Left cardiac atrium (tissue), 4 donors: ENCODE measurements at places on chromosomes 13 and 19. TPM values are rescaled to one million over a fixed set of nuclear protein-coding genes. Genes with fewer than 3 reads are reported as not detected.

GRCh38 chr19:4914736-4915501 lies 5.6 kb downstream of the UHRF1 start:
- no peak for DNase-seq

GRCh38 chr13:56953965-56954364 lies 186.8 kb upstream of the PRR20A start:
- DNase-seq, result no peak

DNA sequence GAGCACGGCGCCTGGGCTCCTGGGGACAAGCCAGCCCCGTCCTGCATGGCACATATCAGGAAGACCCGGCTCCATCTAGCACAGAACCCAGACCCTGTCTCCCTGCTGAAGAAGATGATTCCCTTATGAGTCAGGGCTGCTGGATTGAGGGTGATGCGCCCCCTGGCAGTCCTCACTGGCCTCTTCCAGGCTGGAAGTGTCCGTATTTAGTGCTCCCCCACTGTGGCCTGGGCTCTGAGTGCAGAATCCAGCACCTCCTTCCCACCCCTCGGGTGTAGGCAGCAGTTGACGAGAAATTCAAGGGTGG lies 14.9 kb downstream of the COMP start:
- no peak for DNase-seq

GRCh38 chr19:5537870-5538269 lies 29.9 kb downstream of the TINCR start:
- DNase-seq, result no peak

- DNase-seq, result no peak
Measured at GRCh38 chr13:22256111-22256639, 585.3 kb downstream of the FGF9 start.

- DNase-seq, result no peak
Measured at GRCh38 chr19:54335164-54335563, 3.8 kb downstream of the LILRA4 start.

ATCAY gene
- total RNA-seq, result not detected

GRCh38 chr13:100323937-100324336 lies 235.0 kb downstream of the PCCA start:
- DNase-seq, result no peak

TMED1 gene
- 27.2 TPM for total RNA-seq

SIGLEC11 gene
- 0.39 TPM for total RNA-seq

POLRMT gene
- 43.6 TPM for total RNA-seq

DNA sequence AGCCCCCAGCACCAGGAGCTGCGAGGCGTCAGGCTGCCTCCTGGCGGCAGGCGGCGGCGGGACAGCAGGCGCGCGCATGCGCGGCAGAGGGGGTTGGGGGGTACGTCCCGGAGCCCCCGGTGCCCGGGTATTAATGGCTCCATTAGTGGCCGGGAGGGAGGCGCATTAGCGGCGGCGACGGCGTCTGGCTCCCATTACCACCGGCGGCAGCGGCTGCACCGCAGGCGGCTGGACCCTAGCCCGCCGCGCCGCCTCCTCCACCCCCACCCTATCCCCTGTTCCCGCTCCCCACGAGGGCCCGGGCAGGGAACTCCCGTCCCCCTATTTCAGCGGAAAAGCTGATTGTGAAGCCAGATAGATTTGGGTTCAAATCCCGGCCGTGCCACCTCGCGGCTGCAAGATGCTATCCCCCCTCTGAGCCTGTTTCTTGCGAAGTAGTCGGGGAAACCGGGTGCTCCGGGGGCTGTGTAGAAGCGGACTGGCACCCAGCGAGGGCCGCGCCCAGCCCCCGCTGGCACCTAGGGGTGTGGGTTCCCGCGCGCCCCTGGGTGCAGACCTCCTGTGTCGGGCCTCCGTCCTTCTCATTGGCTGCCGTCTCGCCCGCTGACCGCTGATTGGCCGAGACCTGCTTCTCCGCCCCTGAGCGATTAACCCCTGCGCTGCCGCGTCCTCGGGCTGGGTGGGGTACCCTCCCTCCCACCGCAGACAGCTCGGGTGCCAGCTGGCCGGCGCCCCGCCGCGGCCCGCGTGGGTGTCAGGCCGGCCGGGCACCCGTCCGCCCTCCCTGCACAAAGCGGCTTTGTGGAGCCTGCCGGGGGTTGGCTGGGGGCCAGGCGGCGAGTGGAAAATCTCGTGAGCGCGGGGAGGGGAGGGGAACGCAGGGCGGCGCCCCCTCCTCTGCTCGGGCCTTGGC lies 11.1 kb downstream of the CIC start:
- peak; percentile 96 for DNase-seq

VSTM2B gene
- not detected for total RNA-seq

DNA sequence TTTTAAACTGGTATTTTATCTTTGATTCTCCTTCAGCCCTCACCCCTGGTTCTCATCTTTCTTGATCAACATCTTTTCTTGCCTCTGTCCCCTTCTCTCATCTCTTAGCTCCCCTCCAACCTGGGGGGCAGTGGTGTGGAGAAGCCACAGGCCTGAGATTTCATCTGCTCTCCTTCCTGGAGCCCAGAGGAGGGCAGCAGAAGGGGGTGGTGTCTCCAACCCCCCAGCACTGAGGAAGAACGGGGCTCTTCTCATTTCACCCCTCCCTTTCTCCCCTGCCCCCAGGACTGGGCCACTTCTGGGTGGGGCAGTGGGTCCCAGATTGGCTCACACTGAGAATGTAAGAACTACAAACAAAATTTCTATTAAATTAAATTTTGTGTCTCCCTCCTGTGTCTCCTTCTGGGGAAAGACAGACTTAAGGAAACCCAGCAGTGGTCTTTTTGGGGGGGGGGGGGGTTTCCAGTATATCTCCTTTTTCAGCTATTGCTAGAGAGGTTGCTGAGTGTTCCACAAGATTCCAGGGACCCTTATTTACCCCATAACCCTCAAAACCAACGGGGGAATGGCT lies 1.5 kb upstream of the RAD23A start:
- no peak for DNase-seq

DNA sequence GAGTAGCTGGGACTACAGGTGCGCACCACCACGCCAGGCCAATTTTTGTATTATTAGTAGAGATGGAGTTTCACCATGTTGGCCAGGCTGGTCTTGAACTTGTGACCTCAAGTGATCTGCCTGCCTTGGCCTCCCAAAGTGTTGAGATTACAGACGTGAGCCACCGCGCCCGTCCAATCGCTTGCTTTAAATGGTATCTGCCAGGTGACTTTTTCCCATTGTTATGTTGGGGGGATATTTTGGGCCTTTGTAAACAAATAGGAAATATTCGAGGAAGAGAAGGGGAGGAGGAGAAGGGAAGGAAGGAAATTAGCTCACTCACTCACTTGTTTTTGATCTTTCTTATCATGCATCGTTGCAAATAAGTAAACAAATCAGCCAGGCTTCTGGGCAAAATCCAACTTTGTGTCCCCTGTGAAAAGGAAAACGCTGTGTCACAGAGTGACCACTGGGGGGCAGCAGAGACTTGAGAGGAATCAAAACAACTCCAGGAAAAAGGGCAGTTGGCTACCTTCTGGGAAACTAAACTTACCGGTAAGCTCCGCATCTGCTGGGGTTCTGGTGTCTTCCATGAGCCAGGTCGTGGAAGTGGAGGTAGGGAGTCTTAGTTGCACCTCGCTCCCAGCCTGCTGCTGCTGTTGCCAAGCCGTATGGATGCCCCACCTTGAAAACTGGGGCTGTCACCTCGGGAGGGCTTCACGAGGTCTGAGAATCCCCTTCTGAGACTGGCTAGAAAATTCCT lies 9.3 kb upstream of the RANBP3 start:
- peak; percentile 76 for DNase-seq

- no peak for DNase-seq
Measured at GRCh38 chr19:56314018-56314380, 640 bp downstream of the ZSCAN5A start.

ACER1 gene
- not detected for total RNA-seq

APC2 gene
- 0.18 TPM for total RNA-seq

DNA sequence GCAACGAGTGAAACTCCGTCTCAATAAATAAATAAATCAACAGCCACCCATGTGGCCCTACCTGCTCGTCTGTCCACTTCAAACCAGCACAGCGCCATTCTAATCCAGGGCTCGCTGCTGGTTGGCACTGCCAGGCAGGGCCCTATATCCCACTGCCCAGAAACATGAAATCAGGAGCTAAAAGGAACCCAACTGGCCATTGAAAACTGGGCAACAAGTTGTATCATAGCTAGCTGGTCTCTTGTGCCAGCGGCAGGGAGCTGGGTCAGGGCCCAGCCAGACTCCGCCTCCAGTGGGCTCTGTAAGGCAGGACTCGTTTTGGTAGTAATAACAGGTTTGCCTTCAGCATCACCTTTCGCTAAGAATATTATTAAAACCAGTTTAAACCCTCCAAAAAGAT lies 39.3 kb downstream of the GGACT start:
- no peak for DNase-seq

- DNase-seq, result no peak
Measured at GRCh38 chr13:64471916-64472315, 2758.2 kb downstream of the PCDH9 start.

DNA sequence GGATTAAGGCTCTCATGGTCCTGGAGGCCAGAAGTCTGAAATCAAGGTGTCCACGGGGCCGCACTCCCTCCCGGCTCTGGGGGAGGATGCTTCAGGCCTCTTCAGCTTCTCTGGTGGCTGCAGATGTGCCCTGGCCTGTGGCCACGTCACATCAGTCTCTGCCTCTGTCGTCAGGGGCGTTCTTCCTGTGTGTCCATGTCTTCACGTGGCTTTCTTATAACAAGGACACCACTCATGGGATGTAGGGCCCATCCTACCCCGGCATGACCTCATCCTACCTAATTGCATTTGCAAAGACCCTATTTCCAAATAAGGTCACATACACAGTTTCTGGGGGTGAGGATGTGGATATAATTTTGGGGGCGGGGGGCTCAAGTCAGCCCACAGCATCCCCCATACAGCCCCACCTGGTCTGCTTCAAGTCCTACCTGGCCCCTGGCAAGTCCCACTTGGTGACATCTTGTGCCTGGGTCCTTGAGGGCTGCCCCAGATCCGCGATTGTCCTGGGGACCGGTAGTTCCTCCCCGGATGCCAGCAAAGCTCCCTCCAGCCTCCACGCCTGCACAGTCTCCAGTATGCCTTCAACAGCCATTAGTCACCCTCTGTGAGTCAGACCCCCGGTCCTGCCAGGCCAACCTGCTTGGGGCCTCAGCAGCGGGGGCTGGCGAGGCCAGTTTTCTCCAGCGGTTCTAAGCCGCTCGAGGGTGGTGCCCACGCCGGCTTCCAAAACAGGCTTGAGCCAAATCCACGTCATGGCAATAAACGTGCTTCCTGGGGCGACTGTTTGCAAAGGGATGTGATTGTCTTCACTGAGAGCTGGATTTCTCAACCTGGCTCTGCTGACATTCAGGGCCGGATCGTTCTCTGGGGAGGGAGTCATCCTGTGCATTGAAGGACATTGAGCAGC lies 32.2 kb downstream of the MYO9B start:
- DNase-seq, result peak; percentile 94
